Caudate nucleus (tissue), 63 donors: ENCODE measurements at places on chromosomes 12 and 14.

GRCh38 chr12:119660076-119660475 is 7.9 kb upstream of the PRKAB1 start:
- no peak for DNase-seq

DNA sequence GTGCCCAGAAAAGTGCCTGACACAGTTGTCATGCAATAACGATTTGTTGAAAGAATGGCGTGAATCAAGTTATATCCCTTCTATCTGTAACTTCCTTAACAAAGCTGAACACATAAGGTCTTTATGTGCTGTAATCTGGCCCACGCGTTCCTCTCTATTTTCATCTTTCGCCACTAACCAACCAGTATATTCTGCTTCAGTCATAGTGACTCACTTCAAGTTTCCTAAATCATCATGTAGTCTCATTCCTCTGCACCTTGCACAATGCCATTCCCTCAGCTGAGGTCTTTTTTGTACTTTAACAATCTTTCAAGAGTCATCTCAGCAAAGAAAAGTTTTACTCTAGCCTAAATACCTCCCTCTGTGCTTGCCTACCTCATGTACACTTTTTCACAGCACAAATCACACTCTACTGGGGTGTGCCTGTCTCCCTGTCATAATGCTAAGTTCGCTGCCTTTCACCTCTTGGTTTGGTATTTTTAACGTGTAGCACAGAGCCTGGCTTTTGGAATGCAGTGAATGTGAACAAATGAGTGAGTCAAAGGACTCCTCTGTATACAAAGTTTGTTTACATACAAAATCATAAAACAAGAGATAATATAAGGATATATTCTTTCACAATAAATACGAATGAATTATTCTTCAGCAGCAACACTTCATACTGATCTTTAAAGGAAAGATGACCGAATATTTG is 2.9 kb upstream of the CMAS start:
- DNase-seq = no peak

- DNase-seq = no peak
Observed at GRCh38 chr12:1575408-1576401, 18.7 kb downstream of the FBXL14 start.

- no peak for DNase-seq
Observed at GRCh38 chr14:99928963-99929362, 135.8 kb downstream of the EML1 start.

DNA sequence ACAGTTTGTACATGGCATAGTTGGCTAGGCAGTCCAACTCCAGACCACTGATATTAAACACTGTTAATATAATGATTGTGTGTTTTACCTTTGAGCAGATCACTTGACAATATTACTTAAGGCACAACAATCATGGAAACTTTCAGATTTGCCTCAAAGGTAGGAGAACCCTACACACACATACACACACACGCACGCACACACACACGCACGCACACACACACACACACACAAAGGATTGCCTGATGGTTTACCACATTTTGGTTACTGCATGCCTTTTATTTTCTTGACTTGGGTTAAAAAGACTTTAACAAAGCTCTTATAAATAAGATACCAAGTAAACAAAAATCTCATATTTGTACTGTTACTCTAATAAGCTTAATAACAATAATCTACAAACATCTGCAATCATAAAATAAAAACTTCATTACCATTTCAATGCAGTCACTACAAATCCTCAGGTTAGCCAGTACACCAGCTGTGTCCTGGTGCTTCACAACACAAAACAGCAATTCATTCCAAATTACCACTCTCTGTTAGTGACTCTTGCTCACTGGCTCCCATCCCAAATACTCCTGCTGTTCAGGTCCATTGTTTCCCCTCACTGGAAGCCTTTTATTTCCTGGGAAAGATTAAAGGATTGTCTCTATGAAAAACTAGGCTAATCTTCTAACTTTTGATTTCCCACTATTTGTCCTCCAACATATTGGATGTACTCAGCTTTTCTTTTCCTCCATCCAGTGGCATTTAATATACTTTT is 175.2 kb upstream of the ATP2B1 start:
- no peak for DNase-seq

- DNase-seq = no peak
Observed at GRCh38 chr14:67345583-67345982, 14.0 kb downstream of the ATP6V1D start.

GRCh38 chr14:93184391-93185348 is at the start of the genes LYSET and MOAP1:
Gene LYSET (plus strand): TSS chr14:93185317. CDS start chr14:93185406, 89 bp downstream.
Gene MOAP1 (minus strand): TSS chr14:93184897. CDS start chr14:93184242, 655 bp downstream.
- DNase-seq = peak; percentile 86

- DNase-seq = no peak
Observed at GRCh38 chr12:106885026-106885425, 70.7 kb upstream of the TMEM263 start.

DNA sequence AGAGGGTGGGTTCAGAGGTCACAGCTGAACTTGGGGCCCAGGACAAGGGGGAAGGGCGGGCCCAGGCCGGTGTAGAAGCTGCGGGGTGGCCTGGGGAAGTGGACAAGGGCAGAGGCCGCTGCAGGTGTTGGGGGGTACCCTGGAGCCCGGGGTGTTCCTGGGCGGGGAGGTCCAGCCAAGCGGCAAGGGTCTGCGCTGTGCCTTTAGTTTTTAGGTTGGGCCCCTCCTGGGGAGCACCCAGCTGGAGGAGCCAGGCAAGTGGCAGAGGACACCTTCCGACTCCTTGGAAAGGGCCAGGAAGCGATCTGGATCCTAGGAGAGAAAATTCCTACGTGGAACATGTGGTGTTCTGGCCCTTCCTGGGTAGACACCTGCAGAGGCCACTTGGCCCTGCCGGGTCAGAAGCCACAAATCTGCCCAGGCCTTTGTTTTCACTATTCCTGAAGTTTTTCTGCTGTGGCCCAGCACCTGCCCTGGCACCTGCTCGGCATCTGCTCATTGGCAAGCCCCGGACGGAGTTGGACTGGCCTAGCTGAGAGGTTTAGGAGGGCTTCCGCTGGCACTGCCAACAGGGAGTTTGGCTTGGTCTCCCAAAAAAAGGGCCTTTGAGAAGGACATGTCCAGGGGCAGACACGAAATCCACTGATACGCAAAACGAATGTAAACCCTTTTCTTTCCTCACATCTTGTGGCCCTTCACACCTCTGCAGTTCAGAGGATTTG is 61.1 kb downstream of the SMUG1 start:
- no peak for DNase-seq

GRCh38 chr14:62409169-62409568 is 636.1 kb downstream of the KCNH5 start:
- DNase-seq = no peak

GRCh38 chr14:76348898-76349297 is 27.0 kb upstream of the ESRRB start:
- no peak for DNase-seq

DNA sequence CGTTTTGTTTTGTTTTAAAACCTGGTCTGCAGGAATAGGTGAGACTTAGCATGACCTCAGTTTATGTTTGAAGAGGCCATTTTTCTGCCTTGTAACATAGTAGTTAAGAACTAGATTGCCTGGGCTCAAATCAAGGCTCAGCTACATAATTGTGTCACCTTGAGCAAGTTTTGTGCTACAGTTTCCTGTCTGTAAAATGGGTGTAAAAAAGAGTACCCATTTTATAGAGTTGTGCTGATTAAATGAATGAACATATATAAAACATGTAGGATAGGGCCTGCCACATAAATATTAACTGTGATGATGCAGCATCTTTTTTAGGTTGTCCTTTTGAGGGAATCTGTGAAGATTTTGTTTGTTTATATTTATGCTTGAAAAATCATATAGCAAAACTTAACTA is 7.2 kb downstream of the WNK1 start:
- DNase-seq = no peak

DNA sequence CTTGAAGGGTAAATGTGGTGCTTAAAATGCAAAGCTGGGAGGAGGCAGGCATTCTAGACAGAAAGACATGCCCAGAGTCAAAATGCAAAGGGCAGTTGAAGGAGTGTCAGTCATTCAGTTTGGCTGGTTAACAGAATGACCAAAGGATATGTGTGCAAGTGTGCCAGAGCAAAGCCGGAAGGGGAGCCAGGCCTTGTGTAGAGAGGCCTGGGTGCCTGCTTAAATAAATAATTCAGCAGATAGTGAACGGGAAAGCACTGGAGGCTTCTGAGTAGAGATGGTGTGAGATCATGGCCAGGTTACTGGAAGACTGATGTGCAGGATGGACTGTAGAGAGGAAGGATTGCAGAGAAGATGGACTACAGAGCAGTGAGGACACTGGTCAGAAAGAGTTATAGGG is 244.9 kb downstream of the PRKD1 start:
- no peak for DNase-seq

DNA sequence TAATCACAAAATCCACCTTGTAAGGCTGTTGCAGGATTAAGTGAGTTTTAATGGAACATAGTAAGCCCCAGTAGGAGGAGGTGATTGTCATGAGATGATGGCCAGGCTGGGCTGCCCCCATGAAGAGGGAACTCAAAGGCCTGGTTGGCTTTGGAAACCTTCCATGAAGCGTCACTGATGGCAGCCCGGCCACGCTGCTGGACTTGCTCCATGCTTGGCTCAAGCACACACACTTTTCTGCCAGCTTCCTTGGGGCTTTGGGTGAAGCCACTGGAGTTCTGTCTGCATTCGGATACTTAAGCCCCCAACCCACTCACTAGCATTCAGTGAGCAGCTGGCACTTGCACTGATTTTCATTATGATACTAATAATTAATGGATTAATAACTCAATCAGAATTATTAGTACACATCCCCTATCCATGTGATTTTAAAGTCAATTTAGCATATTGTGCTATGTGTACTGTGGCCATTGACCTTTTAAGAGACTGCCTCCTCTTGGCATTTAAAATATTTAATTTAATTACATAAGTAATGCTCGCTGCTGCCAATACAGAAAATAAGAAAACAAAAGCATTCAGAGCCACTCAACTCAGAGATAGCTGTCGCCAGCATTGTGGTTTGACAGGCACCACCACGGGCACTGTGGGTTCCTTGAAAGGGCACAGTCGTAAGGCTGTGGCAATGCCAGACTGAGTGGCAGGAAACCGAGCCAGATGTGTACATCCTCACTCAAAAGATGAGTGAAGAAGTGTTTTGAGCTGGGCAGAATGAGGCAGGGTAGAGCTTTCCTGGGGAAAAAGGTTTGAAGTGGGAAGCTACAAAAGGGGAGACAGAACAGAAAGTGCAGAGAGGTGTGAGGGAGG is 15.9 kb downstream of the KRT85 start:
- no peak for DNase-seq

- no peak for DNase-seq
Observed at GRCh38 chr14:98112194-98112780, 1159.7 kb downstream of the BCL11B start.

- DNase-seq = peak; percentile 73
Observed at GRCh38 chr12:1634590-1635191, 5.7 kb downstream of the WNT5B start.

DNA sequence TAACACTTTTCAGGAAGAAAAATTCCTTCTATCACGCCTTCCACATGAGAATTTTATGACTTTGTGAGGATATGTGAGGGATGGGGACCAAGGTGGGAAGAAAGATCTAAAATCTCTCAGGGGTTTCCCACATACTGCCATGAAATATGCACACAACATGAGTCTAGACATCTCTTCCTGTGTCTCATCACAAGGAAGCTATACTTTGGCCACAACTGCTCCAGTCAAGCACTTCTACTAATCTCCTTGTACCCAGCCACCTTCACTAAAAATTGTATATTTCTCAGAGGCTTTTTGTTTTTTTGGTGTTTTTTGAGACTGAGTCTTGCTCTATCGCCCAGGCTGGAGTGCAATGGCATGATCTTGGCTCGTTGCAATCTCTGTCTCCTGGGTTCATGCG is 3.2 kb downstream of the OSBPL8 start:
- no peak for DNase-seq

GRCh38 chr12:50325890-50326391 is 42.6 kb upstream of the LIMA1 start:
- DNase-seq = no peak

- no peak for DNase-seq
Observed at GRCh38 chr12:111174251-111174960, 194.5 kb downstream of the PHETA1 start.

- no peak for DNase-seq
Observed at GRCh38 chr14:70662080-70662479, 20.4 kb downstream of the TTC9 start.

- DNase-seq = no peak
Observed at GRCh38 chr12:58504143-58504938, 416.0 kb downstream of the LRIG3 start.

GRCh38 chr12:19553175-19553574 is 113.9 kb downstream of the AEBP2 start:
- no peak for DNase-seq

DNA sequence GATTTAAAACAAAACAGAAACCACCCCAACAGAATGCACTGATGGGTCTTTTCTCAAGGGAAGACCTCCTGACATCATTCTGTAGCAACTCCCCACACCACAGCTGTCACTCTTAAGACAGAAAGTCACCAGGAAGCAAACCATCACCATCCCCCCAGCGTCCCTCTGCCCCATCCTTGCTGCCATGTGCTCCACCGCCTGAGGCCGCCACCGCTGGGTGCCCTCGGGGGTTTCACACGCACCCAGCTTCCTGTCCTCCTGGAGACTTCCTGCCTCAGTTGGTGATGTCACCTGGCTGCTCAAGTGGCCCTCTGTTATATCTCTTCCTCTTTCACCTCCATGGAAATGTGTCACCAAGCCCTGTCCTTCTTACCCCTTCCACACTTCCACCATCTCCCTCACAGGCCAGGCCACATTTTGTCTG is 71.4 kb upstream of the GPR68 start:
- DNase-seq = no peak

- DNase-seq = no peak
Observed at GRCh38 chr14:58479975-58480374, 52.5 kb downstream of the KIAA0586 start.

DNA sequence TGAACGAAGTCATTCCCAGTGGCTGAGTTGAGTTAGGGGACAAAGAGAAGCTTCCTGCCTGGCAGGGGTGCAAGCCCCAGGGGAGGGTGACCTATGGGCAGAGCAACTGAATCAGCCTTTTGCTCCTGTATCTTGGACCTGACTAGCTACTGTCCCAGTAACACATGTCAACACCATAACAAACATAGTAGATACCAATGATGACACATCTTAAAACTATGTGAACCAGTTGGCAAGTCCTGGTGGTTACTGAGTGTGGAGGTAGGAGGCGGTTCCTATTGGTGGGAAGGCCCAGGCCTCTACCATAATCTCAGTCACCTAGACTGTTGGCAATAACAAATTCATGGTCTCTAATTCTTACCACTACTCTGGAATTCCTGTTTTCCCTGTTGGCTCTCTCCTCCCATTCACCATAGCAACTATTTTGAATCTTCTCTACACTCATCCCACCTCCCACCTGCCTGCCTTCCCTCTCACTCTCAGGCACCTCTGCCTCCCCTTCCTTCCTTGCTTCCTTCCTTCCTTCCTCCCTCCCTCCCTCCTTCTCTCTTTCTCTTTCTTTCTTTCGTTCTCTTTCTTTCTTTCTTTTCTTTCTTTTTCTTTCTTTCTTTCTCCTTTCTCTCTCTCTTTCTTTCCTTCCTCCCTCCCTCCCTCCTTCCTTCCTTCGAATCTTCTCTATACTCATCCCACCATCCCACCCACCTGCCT is 8.1 kb upstream of the P2RX7 start:
- no peak for DNase-seq

- no peak for DNase-seq
Observed at GRCh38 chr12:130258863-130259262, 78.8 kb upstream of the PIWIL1 start.
